Fibroblast of lung (primary cell): ENCODE measurements at places on chromosomes 16 and 17. TPM values are rescaled to one million over a fixed set of nuclear protein-coding genes. Genes with fewer than 3 reads are reported as not detected.
A peak's percentile ranks its signal among the peaks of the same experiment; 100 is the strongest.

DNA sequence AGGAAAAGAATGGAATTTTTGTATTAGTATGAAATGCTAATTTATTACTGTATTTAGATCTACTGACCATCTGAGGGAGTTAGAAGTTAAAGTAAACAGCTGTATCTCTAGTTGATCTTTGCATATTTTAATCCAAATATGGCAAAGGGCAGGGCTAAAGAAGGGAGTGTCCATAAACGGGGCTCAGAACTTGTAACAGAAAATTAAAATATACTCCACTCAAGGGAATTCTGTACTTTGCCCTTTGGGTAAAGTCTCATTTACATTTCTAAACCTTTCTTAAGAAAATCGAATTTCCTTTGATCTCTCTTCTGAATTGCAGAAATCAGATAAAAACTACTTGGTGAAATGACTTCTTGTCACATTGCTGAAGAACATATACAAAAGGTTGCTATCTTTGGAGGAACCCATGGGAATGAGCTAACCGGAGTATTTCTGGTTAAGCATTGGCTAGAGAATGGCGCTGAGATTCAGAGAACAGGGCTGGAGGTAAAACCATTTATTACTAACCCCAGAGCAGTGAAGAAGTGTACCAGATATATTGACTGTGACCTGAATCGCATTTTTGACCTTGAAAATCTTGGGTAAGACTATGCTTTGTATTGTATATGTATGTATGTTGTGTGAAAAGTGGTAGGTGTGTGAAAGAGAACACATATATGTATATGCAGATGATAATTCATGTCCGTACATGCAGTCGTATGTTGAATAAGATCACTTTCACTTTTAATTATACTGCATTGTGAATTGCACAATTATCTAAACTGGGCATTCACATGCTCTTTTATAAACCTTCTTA, at the start of gene ASPA:
Gene ASPA, plus strand, starts transcription at position 186 of the 799 bp plus-strand sequence. Its CDS starts 163 bp downstream, at position 349.
- DNase-seq: no peak

DNA sequence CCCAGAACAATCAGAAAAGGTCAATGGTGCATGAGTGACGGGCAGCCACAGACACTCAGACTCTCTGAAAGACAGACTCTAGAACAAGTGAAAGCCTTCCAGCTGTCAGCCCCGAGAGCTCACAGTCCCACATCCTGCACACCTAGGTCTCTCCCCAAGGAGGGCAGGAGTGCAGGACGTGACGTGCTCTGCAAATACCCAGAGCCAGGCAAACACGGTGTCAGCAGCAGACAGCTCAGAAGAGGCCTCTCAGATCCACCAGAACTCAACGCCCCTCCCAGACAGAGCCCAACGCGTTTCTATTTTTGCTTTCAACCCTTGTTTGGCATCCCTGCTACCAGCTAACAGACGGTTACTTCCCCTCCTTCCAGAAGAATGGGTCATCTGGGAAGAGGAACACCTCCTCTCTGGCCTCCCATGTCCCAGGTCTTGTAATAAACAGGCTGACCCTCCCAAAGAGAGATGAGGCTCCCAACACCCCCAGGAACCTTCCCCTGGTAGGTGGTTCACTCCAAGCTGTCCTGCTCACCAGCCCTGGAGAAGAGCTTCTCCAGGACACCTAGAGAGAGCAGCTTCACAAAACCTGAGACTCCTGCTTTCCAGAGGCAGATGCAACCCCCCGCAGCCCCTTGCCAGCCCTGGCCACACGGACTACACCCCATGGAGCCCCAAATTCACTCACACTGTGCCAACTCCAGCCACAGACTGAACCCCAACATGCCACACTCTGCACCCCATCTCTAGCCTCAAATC, 7.6 kb downstream of the PITPNM3 start:
- no peak for DNase-seq

GRCh38 chr17:82070611-82071010, 5.0 kb upstream of the DUS1L start:
- DNase-seq: no peak

- DNase-seq: peak; percentile 36
Measured at GRCh38 chr17:8117980-8118768, at the start of gene ALOXE3. TSS of gene ALOXE3 (minus strand) at chr17:8118514. CDS start at chr17:8117990, 524 bp downstream.

- peak; percentile 11 for DNase-seq
Measured at GRCh38 chr17:45740553-45741330, 43.4 kb upstream of the CRHR1 start.

DNA sequence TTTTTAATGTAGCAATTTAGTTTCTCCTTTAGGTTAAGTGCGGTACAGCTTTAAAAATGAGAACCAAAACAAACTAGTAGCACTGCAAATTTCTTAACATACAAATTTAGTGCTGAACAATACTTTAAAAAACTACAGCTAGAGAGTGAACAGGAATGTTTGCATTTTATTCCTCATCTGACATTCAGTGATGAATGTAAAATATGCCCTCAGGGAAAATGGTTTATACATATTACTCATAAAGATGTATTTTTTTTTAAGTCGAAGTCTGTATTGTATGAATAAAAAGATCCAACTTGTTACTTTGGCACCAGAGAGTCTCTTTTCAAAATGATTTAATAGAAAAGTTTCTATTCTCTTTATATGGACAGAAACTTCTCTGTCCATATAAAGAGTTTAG, 96.8 kb downstream of the BRIP1 start:
- peak; percentile 25 for DNase-seq

DNA sequence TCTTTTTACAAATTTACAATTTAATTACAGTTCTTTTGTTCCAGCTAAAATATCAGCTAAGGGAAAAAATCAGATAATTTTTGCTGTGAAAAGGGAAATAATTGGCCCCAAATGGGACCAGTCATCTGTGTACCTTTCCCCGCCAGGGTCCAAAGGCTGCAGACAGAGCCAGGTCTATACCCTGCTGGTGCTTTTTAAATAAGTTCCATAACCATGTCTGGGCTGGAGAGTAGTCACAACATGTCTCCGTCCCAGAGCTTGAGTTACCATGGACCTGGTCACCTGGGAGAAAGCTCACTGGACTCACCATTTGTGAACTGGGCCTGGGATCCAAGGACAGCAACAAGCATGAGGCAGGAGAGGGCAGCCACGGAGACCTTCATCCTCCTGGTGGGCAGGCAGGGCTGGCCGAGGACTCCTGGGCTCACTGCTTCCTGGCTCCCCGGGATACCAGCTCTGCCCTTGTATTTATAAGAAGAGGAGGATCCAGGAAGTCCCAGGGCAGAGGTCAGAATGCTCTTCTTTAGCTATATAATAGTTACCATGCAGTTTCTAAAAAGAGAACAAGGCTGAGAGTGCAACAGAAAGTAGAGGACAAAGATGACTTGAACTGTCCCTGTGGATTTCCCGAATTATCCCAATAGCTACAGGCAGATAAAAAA, at the start of gene CCL15:
Gene CCL15, minus strand, starts transcription at position 444 of the 662 bp plus-strand sequence. Its CDS starts 61 bp downstream, at position 383.
- no peak for DNase-seq

GRCh38 chr16:54077050-54077821, 209.4 kb downstream of the IRX3 start:
- peak; percentile 64 for DNase-seq

GRCh38 chr16:79294568-79294967, 306.0 kb downstream of the MAF start:
- no peak for DNase-seq

DNA sequence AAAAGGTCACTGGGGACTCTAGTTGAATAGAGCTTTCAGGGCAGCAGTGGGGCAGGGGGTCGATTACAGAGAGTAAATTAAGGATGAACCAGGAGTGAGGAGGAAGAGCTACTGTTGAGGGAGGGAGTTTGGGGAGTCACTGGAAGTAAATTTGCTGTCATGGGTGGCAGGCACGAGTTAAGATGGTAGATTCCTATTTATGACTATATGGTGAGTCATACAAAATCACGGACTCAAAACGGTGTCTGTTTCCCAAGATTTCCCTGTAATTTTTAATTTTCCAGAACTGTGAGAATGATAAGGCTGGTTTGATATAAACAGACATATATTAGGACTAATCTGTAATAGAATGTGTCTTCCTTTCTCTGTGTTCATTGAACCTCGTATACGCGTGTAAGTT, 287.6 kb upstream of the GOT2 start:
- DNase-seq: peak; percentile 25

DNA sequence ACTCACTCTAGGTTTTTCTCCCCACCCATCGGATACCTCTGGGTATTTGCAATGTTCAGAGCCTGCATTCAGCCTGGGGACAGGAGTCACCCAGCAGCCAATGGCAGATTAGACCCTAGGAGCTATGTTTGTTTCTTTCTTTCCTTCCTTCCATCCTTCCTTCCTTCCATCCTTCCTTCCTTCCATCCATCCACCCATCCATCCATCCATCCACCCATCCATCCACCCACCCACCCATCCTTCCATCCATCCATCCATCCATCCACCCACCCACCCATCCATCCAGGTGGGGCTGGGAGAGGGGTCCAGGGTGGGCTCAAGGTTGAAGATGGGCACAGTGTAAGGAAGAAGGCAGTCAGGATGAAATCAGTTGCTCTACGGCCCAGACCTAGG, 39.9 kb downstream of the TIMM22 start:
- DNase-seq: no peak

DNA sequence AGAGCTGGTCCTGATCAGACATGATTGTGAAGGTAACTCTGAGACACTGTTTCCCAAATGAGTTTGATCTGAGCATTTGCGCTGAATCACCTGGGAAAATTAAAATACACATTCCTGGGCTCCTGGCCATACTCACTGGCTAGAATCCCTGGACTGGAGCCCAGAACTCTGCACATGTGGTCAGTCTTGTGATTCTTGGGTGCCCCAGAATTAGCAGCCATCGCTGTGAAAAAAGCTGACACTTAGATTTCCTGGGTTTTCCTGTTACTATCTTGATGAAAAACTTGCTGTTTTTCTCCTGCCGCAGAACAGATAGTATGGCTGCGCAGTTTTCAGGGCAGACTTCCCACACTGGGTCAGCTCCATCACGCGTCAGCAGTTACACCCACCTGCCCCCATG, 24.6 kb downstream of the NECAB2 start:
- DNase-seq: peak; percentile 81

DNA sequence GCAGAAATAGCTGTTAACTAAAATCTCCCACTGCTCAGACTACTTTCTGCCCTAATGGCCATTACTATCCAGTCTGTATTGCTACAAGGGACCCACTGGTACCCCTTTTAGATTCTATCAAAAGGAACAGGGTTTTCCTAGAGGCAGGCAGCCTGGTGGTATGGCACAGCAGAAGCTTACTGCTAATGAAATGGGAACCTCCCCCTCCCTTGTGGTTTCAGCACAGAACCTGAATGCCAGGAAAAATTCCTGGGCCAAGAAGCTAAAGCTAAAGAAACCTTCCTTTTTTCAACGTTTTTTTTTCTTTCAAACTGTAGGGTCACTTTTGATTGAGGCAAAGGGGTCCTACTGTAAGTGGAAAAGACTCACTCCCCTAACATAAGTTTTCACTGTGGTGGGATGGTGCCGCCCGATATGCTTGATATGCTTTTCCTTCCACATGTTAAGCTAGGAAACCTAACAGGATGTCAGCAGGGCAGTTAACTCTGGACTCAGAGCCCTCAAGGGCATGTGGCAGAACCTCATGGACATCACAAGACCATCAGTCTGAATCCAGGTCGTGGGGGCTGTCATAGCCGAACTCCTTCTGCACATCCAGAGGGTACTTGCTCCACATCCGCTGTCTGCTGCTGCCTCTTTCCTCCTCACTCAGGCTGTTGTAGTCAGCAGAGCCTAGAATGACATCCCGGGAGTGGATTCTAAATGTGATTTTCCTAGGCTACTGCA, 9.8 kb downstream of the SLC7A6OS start:
- peak; percentile 43 for DNase-seq

GRCh38 chr16:104355-104754, 26.3 kb downstream of the MPG start:
- no peak for DNase-seq

DNA sequence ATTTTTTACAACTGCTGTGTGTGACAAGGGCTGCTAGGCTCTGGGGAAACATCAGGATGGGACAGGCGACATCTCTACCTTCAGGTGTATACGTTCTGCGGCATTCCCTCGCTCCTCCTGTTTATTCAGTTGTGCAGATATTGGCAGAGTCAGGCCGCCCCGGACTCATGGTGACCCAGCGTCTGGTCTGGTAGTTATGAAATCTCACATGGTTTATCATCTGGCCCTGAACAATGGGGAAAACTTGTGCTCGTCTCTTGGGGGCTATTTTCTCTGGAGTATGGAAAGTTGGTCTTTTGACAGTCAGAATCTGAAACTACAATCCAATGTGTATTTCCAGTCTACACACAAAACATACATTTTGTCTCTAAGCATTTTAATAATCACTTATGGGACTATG, 3.3 kb downstream of the MARCHF10 start:
- DNase-seq: peak; percentile 83

DNA sequence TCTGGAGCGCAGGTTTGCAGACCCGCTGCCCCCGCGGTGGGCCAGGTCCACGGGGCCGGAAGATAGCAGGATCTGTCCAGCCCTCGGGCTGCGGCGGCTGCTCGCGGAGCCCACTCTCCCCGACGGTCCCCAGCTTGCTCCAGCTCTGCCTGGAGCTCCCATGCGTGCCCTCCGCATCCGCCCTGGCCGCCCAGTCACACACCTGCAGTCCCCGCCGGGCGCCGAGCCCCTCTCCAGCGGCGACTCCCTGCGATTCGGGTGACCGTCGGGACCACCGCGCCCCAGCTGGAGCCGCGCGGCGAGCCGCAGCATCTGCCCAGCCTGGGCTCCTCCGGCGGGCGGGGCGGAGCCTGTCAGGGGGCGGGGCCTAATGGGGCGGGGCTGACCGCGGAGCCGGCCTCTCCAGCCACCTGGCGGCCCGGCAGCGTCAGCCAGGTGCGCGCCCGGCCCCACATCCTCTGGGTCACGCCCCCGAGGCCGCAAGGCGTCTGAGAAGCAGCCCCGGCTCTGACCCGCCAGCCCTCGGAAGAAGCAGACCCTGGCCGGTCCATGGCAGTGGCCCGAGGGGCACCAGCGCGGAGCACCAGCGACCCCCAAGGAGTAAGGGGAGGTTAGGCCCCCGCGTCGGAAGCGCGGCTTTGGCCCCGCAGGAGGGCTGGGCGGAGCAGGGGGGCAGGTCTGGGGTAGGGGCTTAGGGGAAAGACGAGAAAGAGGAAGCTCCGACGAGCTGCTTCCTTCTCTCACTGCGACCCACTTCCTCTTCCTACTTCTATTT, at the start of gene PIK3R5:
Gene PIK3R5, minus strand, starts transcription at position 314 of the 775 bp plus-strand sequence. CDS start 54,213 bp downstream, outside the sequence.
- no peak for DNase-seq

DNA sequence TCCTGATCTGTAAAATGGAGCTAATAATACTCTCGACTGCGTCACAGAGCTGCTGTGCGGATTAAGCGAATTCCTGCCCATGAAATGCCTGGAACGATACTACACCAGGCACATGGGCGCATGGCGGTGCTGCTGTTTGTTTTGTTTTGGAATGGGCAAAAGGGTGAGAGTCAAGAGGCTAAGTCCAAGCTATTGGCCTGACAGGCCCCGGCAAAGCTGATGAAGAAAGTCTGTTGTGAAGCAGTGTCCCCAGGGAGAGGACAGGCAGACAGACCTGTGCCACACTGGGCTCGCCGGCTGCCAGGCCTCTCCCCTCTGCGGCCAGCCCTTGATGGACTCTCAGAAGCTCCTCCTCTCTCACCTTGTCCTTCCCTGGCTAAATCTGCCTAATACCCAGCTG, 31.3 kb upstream of the RASD1 start:
- DNase-seq: no peak

The GNG13 gene
- not detected in 2 replicates for polyA plus RNA-seq

The ARL5C gene
- polyA plus RNA-seq: not detected in 2 replicates

The BCO1 gene
- 0.05 and 0.10 TPM in 2 replicates for polyA plus RNA-seq

The PFN1 gene
- polyA plus RNA-seq: 870 and 1,199 TPM in 2 replicates

The FGF11 gene
- 0.43 and 0.87 TPM in 2 replicates for polyA plus RNA-seq

The CACNG1 gene
- not detected in 2 replicates for polyA plus RNA-seq

The CX3CL1 gene
- 0.46 TPM in 1 of 2 replicates, not detected in the other for polyA plus RNA-seq

The ADAP2 gene
- 3.2 and 3.8 TPM in 2 replicates for polyA plus RNA-seq

The NME2 gene
- 605 and 802 TPM in 2 replicates for polyA plus RNA-seq

The C16orf86 gene
- 0.63 and 0.73 TPM in 2 replicates for polyA plus RNA-seq

The TMEM114 gene
- not detected in 2 replicates for polyA plus RNA-seq

The FKBP10 gene
- 242 and 262 TPM in 2 replicates for polyA plus RNA-seq

The NPIPB6 gene
- 0.05 and 0.23 TPM in 2 replicates for polyA plus RNA-seq

The LAT gene
- 1.4 TPM in 2 replicates for polyA plus RNA-seq

The SOCS7 gene
- 4.8 and 5.2 TPM in 2 replicates for polyA plus RNA-seq
